AML-193 (cell line): ENCODE measurements at places on chromosomes 6 and 20.

GRCh38 chr6:115932481-115932880, 128.2 kb downstream of the FRK start:
- no peak for DNase-seq

- DNase-seq: no peak
Measured at GRCh38 chr6:939526-940252, 246.8 kb upstream of the EXOC2 start.

GRCh38 chr6:116562614-116563013, 8.7 kb upstream of the RWDD1 start:
- no peak for DNase-seq

GRCh38 chr20:3400260-3401155, 7.0 kb downstream of the DNAAF9 start:
- DNase-seq: no peak

DNA sequence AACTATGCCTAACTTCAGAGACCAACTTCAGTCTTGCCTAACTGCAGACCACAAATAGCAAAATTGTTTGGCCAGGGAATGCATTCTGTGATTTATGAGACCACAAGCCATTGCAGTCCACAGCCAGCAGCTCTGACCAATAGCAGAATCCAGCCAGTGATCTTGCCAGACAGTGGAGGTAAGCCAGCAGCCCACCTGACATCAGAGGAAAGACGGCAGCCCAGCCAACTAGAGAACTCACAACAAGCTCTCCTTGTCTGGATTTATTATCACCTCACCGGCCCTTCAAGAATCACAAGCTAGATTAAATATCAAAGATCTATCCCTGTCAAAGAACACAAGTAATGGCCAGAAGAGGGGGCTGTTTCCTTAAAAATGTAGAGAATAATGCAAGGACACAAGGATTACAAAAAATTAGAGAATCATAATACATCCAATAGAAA, 66.5 kb upstream of the SLC35F1 start:
- DNase-seq: peak; percentile 45

- no peak for DNase-seq
Measured at GRCh38 chr20:17530716-17531664, at the start of gene BFSP1. Gene BFSP1 (minus strand): TSS chr20:17531379. CDS start chr20:17531329, 50 bp downstream.

DNA sequence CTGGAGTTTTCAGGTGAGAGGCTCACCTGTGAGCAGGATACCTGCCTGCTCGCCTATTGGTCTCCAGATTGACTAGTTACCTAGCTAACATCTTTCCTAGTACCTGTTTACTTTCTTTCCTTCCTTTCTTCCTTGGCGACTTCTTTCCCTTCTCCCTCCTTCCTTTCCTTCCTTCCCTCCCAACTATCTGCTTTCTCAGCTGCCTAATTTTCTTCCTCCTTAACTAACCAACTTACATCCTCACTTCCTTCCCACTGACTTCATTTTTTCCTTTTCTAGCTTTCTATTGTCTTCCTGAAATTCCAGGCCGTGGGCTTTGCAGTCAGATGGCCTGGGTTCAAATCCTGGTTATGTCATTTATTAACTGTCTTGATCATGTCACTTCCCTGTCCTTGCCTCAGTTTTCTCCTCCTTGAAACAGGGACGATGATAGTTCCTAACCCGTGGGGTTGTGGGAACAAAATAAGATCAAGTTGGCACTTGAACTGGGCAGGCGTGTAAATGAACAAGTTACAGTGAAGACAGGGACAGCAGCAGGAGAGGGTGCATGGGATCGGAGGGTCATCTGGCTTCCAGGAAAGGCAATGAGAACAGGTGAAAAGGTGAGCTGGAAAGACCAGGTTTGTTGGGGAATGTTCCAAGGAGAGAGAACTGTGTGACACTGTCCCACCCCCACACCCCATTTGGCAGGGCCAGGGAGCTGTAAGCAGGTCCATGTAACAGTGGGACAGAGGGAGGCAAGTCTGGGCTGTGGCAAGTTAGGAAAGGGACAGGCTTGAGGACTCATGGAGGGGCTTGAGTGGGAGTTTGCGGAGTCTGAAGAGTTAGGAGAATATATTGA, 540 bp downstream of the SGK2 start:
- DNase-seq: no peak

- no peak for DNase-seq
Measured at GRCh38 chr6:4973982-4974745, 29.7 kb downstream of the RPP40 start.

- DNase-seq: no peak
Measured at GRCh38 chr20:23773127-23773526, 22.4 kb upstream of the CST1 start.

- peak; percentile 14 for DNase-seq
Measured at GRCh38 chr20:35523298-35523888, 6.1 kb downstream of the C20orf173 start.

DNA sequence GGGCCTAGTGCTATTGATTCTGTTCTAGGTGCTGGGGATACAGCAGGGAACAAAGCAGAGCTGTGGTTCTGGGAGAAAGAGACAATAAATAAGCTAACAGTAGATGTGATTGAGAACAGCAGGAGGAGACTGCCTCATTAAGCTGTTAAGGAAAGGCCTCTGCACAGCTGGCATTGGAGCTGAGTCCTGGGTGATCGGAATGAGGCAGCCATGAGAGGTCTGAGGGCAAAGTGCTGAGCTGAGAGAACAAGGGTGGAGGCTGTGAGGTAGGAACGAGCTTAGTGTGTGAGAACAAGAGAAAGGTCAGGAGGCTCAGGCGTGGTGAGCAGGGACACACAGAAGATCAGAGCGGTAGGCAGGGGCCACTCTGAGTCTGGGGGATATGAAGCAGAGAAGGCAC, 18.3 kb downstream of the DDX27 start:
- DNase-seq: no peak

DNA sequence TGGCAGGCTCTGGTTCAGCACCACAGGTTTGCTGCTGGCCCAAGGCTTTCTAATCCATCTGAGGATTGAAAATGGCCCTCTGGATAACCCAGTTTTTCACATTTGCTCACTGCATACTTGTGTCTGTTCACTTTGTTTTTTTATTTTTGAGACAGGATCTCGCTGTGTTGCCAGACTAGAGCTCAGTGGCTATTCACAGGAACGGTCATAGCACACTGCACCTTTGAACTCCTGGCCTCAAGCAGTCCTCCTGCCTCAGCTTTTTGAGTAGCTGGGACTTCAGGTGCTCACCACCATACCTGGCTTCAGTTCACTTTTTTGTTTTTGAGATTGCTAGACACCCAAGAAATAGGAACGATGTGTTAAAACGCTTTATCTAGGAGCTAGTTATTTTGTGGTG, 57.9 kb downstream of the ITCH start:
- no peak for DNase-seq

DNA sequence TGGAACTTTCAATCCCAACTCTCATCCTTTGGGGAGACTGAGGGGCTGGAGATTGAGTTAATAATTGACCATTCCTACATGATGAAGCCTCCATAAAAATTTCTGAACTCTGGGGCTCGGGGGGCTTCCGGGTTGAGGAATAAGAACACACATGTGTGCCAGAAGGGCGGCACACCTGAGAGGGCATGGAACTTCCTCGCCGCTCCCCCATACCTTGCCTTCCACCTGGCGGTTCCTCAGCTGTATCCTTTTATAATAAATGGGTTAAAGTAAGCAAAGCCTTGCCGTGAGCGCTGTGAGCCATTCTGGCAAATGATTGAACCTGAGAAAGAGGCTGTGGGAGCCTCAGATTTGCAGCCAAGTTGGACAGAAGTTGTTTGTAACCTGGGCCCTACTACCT, 164.8 kb downstream of the LY86 start:
- DNase-seq: no peak

DNA sequence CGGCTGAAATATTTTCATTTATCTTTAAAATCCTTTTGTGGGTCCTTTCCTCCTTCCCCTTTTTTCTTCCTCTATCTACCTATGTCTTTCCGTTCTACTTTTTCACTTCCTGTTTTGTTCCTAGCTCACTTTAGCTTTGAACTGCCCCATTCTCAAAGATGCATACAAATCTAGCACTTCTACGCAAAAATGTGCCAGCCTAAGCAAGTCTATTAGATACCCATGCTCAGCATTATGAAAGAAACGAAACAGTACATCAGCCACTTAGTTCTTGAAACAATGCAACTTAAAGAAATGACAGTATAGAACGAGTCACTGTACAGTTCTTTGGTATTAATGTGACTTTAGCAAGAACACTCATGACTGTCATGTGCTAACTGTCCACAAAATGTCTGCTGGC, 47.3 kb upstream of the MARCKS start:
- DNase-seq: peak; percentile 80

GRCh38 chr20:38112930-38113294, 52.2 kb downstream of the TGM2 start:
- DNase-seq: no peak

DNA sequence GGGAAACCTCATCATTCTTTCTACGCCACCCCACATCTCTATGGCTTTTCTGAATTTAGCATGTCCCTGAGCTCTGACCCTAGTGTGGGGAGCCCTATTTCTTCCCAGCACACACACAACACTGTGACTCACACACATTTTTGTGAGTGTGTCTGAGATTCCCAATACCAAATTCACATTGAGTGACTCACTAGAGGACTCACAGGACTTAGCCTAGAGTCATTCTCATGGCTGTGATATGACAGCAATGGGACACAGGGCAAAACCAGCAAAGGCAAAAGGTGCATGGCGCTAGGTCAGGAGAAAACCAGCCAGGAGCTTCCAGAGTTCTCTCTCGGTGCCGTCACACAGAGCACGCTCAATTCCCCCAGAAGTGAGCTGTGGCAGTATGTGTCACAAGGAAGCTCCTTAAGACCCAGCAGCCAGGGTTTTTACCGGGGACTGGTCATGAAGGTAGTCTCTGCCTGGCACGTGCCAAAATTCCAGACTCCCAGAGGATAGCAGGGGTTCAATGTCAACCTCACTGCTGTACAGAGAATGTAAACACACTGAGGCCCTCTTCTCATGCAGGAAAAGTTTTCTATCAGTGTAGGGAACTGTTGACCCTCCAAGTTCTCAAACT, 6.2 kb downstream of the CSTL1 start:
- no peak for DNase-seq

DNA sequence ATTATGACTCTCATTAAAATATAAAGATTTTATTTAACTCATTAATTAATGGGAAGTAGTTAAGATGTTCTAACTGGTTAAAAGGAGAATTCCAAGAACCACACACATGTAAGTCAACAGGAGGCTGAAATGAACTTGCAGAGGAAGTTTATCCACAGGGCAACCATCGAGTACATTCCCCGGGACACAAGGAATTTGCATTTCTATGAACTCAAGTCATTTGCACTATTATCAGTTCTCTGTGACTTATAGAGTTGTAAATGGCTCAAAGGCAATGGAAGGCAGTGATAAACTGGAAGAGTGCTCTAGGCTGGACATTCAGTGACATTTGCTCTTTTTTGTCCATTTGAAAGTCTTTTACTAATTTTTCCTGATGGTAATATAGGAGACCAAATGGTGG, 97.4 kb downstream of the SNX5 start:
- DNase-seq: no peak

DNA sequence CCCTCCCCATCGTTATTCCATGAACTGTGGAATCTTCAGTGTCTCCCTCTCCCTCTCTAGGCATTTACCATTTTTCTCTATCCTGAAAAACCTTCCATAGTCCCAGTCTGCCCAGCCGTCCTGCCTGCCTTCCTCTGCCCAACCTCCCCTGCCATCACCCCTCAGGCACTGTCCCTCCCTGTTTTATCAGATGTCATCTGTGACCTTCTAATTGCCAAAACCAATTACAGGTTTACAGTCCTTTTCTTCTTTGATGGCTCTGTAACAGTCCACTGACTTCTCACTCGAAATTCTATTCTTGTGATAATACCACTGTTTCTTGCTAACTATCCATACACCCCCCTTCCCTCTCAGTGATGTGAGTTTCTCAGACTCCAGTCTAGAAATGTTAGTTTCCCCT, 2.3 kb upstream of the SLC23A2 start:
- DNase-seq: no peak

GRCh38 chr20:3763671-3764601, 3.6 kb downstream of the ADISSP start:
- DNase-seq: peak; percentile 42

DNA sequence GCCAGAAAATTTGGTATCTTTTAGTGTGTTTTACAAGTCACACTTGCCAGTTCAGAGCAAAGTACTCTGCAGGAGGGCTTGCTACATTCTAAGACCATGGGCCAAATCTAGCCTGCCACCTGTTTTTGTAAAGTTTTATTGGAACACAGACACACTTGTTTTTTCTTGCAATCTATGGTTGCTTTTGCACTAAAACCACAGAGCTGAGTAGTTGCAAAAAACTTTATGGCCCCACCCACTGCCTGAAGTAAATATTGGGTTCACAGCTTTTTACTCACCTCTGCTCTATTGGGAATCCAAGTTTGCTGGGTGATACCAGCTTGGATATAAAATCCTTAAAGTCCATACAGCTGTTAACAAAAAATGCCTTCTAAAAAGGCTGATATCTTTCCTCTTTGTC, 109.0 kb downstream of the ZFP64 start:
- DNase-seq: no peak

DNA sequence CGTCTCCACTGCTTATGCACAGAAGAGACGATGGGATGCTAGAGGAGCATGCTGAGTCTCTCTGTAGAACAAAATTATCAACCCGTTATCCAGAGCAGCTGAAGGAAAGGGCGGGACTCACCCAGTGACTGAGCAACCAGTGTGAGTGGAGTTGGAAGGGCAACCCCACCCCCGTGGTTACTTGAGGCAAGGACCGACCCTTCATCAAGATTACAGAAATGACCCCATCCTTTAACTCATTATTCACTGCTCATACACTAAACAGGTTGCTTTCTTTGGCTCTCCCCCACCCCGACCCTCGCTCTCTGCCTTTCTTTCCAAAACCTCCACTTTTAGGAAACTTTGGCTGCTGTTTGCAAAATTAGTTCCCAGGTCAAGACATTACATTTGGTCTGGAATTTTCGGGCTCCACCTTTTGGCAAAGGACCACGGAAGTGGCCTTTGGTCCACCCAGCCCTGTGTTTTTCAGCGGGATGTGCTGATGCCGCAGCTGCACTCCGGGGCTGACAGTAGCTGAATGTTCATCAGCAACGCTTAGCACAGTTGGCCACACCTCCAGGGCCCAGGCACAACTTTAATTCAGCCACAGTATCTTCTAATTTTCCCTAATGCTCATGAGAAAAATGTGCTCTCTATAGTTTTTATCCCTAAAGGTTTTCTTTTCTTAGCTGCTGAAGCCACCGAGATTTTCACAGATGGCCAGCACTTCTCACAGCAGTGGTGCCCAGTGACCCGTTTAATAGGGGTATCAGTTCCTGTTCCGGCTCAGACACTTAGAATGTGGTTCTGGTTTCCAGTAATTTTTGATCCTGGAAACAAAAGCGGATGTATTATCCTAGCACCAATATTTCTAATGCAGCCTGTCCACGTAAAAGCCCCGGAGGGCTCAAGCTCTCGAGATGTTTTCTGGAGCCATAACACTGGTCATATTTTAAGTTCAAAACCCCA, 103.6 kb upstream of the NXT1 start:
- DNase-seq: no peak

GRCh38 chr6:51571168-51571567, 516.2 kb downstream of the PKHD1 start:
- DNase-seq: no peak

- no peak for DNase-seq
Measured at GRCh38 chr6:31037169-31037568, 26.9 kb downstream of the MUC22 start.
